ENCODE measurements at places on chromosomes 11 and 22.
A peak's percentile ranks its signal among the peaks of the same experiment; 100 is the strongest.

GRCh38 chr22:45891471-45891995 lies 85.4 kb downstream of the WNT7B start:
- DNase-seq, result no peak

DNA sequence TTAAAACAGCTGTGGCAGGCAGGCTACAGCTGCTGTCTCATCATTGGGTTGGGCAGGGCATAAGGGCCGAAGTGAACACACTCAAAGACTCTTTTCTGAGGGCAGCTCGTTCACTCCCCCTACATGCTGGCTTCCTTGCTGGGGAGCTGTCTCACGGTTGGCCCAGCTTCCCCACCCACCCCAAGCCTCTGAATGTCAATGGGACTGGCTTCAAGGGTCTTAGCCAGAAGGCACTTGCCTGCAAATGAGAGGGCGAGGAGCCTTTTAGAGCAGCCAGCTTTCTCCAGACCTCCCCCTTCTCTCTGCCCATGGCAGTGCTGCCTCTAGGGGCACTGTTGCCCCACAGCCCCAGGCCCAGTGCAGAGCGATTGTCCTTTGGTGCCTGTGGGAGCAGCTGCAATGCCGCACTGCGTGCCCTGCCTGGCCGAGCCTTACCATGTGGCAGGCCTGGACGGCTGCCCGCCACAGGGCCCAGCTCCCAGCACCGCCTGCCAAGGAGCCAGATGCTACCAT lies 94.7 kb upstream of the RASSF10 start:
- DNase-seq, result peak; percentile 31

GRCh38 chr11:64743591-64744543 lies at the start of gene RASGRP2:
Gene RASGRP2 (minus strand): TSS chr11:64744142. CDS start chr11:64742866, 1,276 bp downstream.
- no peak for DNase-seq

DNA sequence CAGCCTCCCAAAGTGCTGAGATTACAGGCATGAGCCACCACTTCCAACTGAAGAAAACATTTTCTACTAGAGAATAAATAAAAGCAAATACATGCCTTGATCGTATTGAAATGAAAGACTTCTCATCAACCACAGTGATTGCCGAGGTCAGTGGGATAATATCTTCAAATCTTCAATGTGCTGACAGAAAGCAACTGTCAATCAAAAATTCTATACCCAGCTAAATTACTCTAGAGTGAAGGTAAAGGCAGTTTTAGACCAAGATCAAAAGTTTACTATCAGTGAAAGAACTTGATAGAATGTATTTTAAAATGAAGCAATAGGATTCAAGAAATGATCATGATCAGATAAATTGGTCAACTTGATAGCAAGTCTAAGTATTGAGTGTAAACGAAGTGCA lies 130.6 kb downstream of the BRD1 start:
- no peak for DNase-seq

DNA sequence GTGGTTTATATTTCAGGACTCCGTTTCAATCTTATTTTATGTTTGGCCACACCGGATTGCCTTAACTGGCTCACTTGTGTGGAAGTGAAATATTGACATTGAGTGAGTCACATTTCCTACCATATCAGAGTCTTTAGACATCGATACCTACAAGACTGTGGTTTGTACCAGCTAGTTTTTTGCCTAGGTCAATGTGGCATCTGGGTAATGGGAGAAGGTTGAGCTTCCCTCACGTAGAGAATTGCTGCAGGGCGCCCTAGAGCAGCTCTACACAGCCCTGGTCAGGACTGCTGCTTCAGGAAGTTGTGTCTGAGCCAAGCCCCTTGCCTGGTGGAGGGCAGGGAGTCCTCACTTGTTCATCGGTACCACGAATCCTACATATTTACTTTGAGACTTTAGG lies 1.6 kb downstream of the GRAMD1B start:
- DNase-seq, result no peak

DNA sequence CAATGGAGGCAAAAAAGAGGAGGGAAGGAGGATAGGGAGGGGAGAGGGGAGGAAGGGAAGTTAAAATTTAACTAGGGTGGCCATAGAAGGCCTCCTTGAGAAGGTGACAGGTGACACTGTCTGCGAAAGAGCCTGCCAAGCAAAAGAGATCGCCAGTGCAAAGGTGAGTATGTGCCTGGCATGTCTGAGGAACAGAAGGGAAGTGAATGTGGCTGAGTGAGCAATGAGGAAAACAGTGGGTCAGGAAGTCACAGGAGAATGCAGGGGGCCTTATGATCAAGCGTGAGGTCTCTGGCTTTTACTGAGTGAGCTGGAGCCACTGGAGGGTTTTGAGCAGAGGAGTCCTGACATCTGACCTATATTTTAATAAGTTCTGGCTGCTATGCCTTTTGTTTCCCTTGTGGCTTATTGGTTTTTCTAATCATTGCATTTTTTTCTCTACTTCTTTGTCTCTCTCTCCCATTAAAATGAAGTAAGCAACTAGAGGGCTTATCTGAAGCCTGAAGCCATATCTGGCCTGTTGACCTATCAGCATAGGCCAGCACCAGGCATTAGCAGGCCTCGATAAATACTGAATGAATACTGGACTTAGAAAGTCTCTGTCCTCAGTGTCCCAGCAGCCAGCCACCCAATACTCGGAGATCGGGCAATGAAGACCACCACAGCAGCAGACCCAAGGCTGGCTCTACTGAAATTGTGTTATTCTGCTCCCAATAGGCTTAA lies 5.6 kb downstream of the AP1B1 start:
- DNase-seq, result no peak

GRCh38 chr11:79940974-79941735 lies 500.3 kb upstream of the TENM4 start:
- no peak for DNase-seq

DNA sequence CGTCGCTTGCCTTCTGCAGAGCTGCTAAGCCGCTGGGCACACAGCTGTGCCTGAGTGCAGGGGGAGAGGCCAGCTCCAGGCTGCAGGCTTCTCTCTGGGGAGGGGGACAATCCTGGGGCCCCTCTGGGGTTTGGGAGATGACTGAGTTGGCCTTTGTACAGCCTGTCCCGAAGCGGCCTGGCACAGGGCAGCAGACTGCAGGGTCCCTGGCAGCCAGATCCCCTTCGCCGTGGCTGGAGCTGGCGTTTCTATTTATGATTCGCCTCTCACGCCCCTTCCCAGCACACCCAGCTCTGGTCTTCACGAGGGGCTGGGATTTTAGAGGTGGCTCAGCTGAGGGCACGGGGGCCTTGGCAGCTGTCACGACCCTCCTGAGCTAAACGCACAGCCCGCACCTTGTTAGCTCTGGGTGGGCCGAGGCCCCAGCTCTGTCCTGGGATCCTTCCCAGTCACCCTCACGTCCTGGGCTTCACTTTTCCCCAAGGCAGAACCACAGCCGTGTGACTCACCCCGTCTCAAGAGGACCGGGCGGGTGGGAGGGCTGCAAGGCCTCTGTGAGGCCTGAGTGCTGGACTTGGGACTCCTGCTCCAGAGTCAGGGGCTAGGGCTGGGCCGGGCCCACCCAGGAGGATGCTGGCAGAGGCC lies 18.4 kb downstream of the OSBPL5 start:
- no peak for DNase-seq

DNA sequence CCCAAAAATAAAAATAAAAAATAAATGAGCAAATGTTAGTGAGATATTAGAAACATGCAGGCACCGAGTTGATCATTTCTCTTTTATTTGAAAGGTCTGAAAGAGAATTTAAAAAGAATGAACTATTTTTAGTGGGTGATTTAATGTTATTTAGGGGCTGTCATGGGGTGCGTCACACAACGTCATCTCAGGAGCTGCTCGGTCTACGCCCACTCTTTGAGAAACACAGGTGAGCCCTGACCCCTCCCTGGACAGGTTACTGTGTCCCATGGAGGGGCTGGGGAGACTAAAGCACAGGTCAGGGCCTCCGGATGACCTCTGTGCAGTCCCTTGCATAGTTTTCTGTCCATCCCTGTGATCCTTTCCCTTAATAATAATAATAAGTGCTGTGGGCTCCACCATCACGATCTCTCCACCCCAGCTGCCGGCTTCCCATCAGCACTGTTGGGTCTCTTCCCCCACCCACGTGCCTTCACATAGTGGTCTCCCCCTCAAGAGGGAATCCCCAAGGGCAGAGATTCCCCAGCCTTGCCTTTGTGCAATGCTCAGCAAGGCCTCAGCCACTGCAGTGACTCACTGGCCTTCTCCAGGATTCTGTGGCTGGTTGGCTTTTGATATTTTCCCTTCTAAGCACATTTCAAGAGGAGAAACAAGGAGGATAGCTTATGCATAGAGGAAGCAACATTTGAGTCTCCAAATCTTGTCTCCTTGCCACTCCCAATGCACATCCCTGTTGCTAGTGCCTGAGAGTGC lies 159.9 kb downstream of the TTC17 start:
- no peak for DNase-seq

DNA sequence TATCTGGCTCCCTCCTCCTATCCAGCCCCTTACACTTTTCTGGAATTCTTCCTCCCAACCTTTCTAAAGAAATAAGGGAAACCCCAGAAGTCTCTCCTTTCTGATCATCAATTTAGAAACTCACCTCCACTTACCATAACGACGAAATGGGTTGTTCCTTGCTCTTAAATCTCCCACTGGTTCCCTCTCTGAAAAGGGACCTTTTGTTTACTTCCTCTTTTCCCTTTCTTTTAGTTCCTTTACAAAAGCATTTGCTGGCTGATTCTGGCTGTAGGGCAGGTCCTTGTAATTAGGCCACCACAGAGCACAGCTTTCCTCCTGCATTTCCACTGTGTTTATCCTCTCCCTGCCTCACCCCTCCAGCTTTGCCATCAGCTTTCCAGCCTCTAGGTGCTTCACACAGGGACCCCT lies 12.0 kb downstream of the JAML start:
- no peak for DNase-seq

DNA sequence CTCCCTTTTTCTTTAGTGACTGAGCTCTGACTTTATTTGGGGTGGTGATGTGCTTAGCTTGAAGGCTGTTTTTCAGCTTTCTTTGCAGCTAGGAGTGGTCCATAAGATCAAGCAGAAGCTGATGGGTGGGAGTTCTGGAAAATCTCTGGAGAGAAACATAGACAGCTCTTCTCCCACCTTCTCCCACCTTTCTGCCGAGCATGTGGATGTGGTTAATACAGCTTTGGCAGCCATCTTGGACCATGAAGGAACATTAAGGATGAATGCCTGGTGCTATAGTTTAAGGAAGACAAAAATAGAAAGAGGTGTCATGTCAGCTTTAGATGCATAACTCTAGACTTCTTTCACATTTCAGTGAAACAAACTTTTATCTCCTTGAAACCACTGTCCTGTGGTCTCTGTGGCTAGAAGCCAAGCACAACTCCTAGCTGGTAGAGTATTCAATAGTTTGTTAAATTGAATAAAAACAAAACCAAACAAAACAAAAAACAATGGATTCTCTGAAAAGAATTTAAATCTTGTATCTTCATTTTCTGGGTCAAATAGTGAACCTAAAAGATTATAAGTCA lies 203.6 kb upstream of the SESN3 start:
- no peak for DNase-seq

- no peak for DNase-seq
Measured at GRCh38 chr11:93972790-93973189, 48.4 kb upstream of the HEPHL1 start.

GRCh38 chr11:69880826-69881445 lies 61.7 kb upstream of the FGF3 start:
- no peak for DNase-seq

DNA sequence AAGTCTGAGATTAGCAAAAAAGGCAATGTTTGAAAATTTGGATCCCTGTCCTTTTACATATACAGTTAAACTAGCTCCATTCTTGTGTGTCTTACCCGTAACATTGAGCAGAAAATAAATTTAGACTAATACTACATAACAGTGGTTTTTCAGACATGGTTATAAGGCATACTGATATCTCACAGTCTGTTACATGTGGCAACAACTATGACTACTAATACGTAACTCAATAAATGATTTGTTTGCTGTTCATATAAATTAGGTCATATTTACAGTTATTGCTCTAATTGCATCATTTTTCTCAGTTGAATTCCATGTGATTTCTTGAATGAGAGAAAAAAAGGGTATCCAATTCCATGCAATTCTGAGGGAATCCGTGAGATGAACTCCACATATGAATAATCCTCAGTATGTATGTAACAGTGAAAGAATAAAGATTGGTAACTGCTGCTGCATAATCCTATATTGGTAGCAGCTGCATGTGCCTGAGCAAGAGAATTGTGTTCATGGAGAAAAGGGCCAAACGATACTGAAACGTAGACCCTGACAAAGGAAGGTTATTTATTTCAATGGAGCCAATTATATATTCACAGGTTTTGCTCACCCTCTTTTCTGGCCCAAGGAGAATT lies 390.9 kb upstream of the ARHGAP42 start:
- DNase-seq, result no peak

DNA sequence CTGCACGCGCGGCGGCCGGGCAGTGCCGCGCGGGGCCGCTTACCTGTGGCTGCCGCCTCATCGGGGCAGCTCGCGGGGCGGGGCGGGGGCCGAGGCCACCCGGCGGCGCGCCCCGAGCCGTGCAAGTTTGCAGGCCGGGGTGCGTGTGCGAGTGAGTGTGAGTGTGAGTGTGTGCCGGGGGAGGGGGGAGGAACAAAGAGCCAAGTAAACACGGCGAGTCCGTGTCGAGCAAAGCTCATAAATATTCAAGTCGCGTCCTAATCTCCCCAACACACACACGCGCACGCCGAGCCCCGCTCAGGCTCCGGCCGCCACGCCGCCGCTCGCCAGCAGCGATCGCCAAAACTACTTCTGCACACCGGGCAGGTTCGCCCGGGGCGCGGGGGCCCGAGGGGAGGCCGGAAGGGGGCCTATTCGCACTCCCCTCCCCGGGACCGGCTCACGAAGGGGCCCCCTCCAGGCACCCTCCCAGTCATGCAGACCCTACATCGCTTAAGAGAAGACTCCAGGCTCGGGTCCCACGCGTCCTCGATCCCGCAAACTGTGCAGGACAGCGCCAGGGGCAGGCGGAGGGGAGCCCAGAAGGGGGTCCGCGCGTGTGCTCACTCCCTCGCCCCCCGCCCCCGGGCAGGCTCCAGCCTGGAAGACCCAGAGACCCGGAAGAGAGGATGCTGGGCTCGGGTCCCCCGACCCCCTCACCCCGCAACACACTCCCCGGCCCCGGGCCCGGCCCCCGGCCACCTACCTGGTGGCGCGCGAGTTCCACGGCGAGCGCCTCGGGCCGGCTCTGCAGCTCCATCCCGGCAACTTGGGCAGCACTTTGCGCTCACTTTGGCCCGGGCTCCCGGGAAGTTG lies 827 bp downstream of the PHF21B start:
- no peak for DNase-seq

DNA sequence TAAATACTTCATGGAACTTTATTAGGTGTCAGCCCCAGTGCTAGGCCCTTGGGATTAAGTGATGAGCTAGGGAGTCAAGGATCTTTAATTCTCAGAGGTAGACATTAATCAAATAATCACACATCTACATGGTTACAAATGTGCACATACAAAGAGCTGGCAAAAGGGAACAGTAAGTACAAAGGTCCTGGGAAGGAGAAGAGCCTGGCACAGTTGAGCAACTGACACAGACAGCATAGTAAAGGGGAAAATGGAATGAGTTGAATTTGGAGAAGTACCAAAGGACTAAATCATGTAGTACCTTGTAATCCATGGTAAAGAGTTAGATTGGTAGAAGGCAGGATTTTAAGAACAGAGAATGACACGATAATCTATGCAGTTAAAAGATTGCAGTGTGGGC lies 116.3 kb downstream of the APIP start:
- no peak for DNase-seq

- DNase-seq, result no peak
Measured at GRCh38 chr11:61349189-61349751, 12.4 kb downstream of the CYB561A3 start.

GRCh38 chr22:31233001-31233400 lies 20.9 kb downstream of the LIMK2 start:
- DNase-seq, result no peak

Data from AG09309 (cell line).